ENCODE measurements at places on chromosomes 5 and 9.
A peak's percentile ranks its signal among the peaks of the same experiment; 100 is the strongest.

- peak; percentile 82 for DNase-seq
Observed at GRCh38 chr5:11619339-11620024, 284.8 kb downstream of the CTNND2 start.

DNA sequence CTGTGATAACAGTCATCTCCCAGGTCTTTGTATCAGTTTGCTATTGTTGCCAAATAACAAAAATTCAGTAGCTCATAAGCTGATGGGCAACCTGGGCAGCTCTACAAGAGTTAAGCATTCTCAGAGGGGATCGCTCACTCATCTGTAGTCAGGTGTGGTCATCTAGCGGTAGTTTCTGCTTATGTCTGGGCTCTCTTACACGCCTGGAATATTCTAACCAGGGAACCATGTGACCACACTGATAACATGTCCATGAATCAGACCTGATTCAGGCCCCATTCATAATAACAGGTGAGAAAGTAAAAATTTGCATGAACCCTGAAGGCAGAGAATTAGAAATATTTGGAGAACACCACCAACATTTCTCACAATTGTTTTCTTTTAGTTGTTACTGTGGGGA is 576.1 kb downstream of the SLCO4C1 start:
- no peak for DNase-seq

GRCh38 chr9:36625006-36625615 is 52.4 kb downstream of the MELK start:
- peak; percentile 46 for DNase-seq

GRCh38 chr9:131503626-131504465 is 1.1 kb downstream of the POMT1 start:
- DNase-seq: no peak

DNA sequence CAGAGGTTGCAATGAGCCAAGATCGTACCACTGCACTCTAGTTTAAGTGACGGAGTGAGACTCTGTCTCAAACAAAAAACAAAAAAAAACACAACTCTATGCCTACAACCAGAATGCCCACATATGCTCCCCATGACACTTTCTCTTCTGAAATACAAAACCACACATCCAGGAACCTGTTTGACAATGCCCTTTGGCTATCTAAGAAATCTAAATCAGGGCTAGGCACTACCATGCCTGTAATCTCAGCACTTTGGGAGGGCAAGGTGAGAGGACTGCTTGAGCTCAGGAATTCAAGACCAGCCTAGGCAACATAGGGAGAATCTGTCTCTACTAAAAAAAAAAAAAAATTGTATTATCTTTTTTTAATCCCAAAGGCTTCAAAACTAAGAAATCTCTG is 10.6 kb downstream of the AFF4 start:
- no peak for DNase-seq
